Lung microvascular endothelial cell (primary cell): ENCODE measurements at places on chromosomes 2 and 18. TPM values are rescaled to one million over a fixed set of nuclear protein-coding genes. Genes with fewer than 3 reads are reported as not detected.

Gene HOXD3
- 6.5 and 15.9 TPM in 2 replicates for total RNA-seq

Gene BUB1
- total RNA-seq: 3.4 and 13.9 TPM in 2 replicates

Gene RAB31
- 28.8 and 44.0 TPM in 2 replicates for total RNA-seq

Gene SDC1
- 0.40 and 1.7 TPM in 2 replicates for total RNA-seq

Gene ABCB11
- total RNA-seq: under 0.01 TPM in 1 of 2 replicates, not detected in the other

Gene PRKAG3
- not detected in 2 replicates for total RNA-seq

Gene TRAK2
- total RNA-seq: 26.6 and 26.8 TPM in 2 replicates

Gene EPAS1
- 119 and 128 TPM in 2 replicates for total RNA-seq

Gene PAIP2B
- total RNA-seq: 0.65 and 1.8 TPM in 2 replicates

Gene SPR
- total RNA-seq: 37.7 and 51.6 TPM in 2 replicates

Gene REG3A
- total RNA-seq: not detected in 2 replicates
